ENCODE measurements at places on chromosomes 5 and 9. TPM values are rescaled to one million over a fixed set of nuclear protein-coding genes. Genes with fewer than 3 reads are reported as not detected.

- DNase-seq = no peak
These were observed 136.6 kb downstream of the GNA14 start for GRCh38 chr9:77511525-77511924.

GRCh38 chr9:132679946-132680625 lies 9.8 kb downstream of the GTF3C4 start:
- no peak for DNase-seq

GRCh38 chr5:109982966-109983534 lies 293.3 kb downstream of the MAN2A1 start:
- DNase-seq = no peak

- DNase-seq = peak; percentile 5
These were observed 144.6 kb downstream of the CETN3 start for GRCh38 chr5:90264689-90265544.

- DNase-seq = no peak
These were observed 105.3 kb downstream of the NDUFAF2 start for GRCh38 chr5:61050292-61050691.

- DNase-seq = no peak
These were observed 138.0 kb upstream of the GHR start for GRCh38 chr5:42285230-42285629.

- DNase-seq = no peak
These were observed 60.1 kb downstream of the AMBP start for GRCh38 chr9:114017741-114018715.

GRCh38 chr5:39639618-39640089 lies 214.9 kb upstream of the DAB2 start:
- peak; percentile 68 for DNase-seq

- DNase-seq = no peak
These were observed 171.6 kb upstream of the OTULINL start for GRCh38 chr5:14410068-14410393.

- DNase-seq = no peak
These were observed 70.3 kb downstream of the INSYN2B start for GRCh38 chr5:169909945-169910344.

DNA sequence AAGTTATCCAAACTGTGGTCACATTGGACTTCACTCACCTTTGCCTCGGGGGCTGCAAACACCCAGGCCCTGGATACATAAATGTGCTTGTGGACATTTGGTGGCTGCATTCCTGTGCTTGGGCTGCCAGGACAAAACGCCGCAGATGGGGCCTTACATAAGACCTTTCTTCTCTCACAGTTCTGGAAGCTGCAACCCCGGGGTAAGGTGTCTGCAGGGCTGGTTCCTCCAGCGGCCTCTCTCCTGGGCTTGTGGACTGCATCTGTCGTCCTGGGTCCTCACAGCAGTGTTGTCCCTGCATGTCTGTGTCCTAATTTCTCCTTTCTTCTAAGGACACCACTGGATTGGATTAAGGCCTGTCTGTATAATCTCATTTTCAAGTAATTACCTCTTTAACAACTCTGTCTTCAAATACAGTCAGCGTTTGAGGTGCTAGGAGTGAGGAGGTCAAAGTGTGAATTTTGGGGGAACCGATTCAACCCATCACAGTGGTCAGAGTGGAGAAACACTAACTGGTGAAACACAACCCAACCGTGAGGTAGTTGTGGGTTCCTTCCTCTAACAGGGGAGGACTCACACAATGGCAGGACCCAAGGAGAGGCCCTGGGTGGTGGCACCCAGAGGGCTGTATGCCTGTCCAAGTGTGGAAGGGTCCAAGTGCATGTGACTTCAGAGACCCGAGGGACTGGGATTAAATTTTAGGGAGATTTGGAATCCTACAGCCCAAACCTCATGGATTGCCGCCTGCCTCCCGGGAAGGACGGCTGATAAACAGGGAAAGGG lies 415.6 kb downstream of the IRX2 start:
- DNase-seq = no peak

- DNase-seq = peak; percentile 71
These were observed 3.7 kb upstream of the CLK4 start for GRCh38 chr5:178630475-178630930.

GRCh38 chr9:107043886-107044285 lies 180.9 kb downstream of the ZNF462 start:
- DNase-seq = no peak

GRCh38 chr5:126394211-126394788 lies 28.9 kb upstream of the GRAMD2B start:
- DNase-seq = peak; percentile 90

- DNase-seq = no peak
These were observed 10.3 kb downstream of the ZNF782 start for GRCh38 chr9:96844040-96844439.

Gene FAM153A
- not detected for total RNA-seq

Gene NMUR2
- total RNA-seq = not detected

Gene IL13
- total RNA-seq = not detected

Gene LURAP1L
- 57.8 TPM for total RNA-seq

Gene FREM1
- not detected for total RNA-seq

Gene MYOZ3
- total RNA-seq = not detected

Gene GPR150
- total RNA-seq = not detected

Gene AOPEP
- 80.7 TPM for total RNA-seq

Gene RASGRF2
- 2.0 TPM for total RNA-seq

Gene FAM53C
- total RNA-seq = 24.6 TPM

Gene PDZD2
- total RNA-seq = 0.33 TPM

Gene MYMK
- not detected for total RNA-seq

Gene ENTPD8
- total RNA-seq = not detected
